ENCODE measurements at places on chromosomes 11 and 22.

DNA sequence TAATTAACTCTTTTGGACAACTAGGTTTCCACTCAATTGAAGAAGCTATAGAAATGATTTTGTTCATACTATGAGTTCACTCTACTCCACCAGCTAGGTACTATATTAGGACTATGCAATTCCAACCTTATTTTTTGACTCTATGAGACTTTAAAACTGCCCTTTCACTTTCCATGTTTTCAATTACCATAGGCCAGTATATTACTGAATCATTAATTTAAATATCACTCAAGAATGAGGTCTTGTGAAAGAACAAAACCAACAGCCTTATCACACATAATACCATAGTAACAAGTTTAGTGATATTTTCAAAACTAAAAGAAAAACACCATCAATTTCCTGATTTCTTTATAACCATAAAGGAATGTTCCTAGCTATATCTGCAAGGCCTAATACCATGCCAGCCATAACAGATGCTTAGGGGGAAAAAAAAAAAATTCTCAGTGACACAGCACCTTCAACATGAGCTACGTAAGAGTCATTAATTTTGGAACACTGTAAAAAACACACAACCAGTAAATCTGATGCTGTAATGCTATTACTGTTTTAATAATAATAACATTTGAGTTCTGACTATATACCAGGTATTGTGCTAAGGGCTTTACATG lies 6.1 kb downstream of the DCUN1D5 start:
- no peak for DNase-seq

GRCh38 chr11:117303646-117304315 lies 12.3 kb downstream of the BACE1 start:
- DNase-seq = no peak

- no peak for DNase-seq
Observed at GRCh38 chr11:124380585-124380984, 3.7 kb downstream of the OR8B2 start.

DNA sequence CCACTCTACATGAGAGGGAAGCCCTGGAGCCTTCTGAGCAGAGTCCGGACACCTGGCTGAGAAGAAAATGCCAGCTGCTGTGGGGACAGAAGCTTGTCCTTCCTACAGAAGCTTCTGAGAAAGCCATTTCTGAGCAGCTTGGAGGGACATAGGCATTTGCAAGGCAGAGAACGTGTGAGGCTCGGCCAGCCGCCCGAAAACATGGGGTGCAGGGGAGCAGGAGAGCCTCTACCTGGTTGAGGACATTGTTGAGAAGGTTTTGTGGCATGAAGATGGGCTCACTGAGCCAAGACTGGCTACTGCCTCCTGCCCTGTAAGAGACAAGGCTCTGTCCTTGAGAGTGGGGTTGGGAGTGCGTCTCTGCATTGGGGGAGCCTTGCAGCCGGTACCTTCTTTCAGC lies 25.3 kb downstream of the SAMM50 start:
- no peak for DNase-seq

DNA sequence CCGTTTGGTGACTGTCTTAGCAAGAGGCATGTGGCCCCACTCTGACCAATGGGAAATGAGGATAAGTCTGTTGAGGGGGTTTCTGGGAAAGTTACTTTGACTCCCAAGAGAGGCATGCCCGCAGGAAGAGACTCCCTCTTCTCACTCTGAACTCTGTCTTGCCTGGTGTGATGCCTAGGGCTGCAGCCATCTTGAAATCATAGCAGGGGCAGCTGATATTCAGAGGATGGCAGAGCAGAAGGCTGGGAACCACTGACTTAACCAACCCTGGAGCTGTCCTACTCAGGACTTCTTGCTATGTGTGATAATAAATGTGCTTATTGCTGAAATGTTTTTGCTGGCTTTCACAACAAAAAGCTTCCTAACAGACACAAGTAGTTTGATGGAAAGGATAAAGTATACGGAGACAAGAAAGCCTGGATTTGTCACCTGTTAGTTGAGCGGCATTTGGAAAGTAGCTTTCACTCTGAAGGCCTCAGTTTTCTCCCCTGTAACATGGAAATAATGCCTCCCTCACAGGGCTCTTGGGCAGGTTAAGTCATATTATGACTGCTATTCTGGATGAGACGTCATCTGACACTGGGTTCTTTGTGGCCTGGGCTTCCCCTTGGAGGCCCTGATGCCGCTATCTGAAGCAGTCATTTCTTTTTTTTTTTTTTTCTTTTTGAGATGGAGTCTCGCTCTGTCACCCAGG lies 128.5 kb downstream of the CEP164 start:
- DNase-seq = no peak

DNA sequence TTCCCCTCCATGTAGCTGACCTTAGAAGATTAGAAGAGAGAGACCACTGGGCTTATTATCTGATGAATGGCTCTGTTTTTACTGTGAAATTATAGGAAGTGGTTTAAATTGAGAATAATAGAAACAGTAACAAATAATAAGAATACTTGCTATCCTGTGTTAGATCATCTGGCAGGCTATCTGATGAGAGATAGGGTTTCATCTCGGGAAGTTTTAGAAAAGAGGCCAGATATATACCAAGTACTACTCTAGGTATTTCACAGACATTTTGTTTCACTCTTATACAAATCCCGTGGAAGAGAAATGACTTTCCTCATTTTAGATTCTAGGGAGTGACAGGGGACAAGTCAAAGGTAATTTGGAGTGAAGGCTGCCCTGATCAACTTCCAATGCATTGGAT lies 198.4 kb downstream of the MAML2 start:
- no peak for DNase-seq

GRCh38 chr22:50102946-50103345 lies 13.1 kb downstream of the MOV10L1 start:
- DNase-seq = peak; percentile 23

- DNase-seq = no peak
Observed at GRCh38 chr11:80441821-80442220, 1001.0 kb upstream of the TENM4 start.

DNA sequence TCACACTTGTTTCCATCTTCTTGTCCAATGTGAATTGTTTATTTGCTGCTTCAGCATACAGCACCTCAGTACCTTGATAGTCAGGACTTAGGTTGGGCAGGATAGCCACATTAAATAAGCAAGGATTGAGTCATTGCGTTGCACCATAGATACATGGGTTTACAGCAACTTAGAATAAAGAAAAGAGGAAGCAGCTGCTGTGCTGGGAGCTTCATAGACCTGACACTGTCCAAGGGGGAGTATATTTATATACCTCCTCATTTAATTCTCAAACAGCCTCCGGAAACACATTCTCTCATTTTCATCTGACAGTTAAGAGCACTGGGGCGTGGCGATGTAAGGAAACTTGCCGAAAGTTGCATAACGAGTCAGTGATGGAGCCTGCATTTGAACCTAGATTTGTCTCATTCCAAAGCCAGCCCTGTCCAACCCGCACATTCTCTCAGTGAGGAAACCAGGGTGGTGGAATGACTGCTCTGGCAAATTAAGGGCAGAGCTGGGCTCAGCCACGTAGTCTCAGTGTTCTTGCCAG lies 42.2 kb downstream of the UBASH3B start:
- no peak for DNase-seq

DNA sequence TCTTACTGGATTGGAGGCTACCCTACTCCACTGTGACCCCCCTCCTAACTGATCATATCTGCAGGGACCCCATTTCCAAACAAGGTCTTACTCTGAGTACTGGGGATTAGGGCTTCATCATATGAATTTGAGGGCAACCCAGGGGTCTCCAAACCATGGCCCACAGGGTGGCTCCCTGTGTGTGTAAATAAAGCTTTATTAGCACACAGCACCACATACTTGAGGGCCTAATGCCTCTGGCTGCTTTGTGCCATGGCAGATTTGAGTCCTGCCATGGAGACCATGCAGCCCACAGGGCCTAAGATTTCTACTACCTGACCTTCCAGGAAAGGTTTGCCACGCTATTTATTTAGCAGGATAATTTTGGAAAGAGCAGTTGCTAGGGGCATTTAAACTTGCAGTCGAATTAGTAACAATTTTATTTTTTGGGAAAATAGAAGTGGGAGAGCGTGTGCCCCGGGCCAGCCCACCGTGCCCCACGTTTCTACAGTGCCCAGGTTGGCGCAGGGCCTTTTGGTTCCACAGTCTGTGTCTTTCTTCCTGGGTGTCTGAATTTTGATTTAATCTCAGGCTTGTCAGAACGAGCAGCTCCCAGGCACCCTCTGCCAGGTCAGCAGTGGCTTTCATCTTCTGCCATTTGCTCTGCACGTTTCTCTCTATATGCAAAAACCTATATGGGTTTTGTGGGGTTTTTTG lies 92.3 kb downstream of the KCNQ1 start:
- DNase-seq = no peak

- no peak for DNase-seq
Observed at GRCh38 chr11:113849713-113850112, 25.7 kb downstream of the USP28 start.

GRCh38 chr11:111349191-111349695 lies 29.8 kb downstream of the POU2AF1 start:
- no peak for DNase-seq

- peak; percentile 19 for DNase-seq
Observed at GRCh38 chr11:132177106-132177505, 806.7 kb downstream of the NTM start.

DNA sequence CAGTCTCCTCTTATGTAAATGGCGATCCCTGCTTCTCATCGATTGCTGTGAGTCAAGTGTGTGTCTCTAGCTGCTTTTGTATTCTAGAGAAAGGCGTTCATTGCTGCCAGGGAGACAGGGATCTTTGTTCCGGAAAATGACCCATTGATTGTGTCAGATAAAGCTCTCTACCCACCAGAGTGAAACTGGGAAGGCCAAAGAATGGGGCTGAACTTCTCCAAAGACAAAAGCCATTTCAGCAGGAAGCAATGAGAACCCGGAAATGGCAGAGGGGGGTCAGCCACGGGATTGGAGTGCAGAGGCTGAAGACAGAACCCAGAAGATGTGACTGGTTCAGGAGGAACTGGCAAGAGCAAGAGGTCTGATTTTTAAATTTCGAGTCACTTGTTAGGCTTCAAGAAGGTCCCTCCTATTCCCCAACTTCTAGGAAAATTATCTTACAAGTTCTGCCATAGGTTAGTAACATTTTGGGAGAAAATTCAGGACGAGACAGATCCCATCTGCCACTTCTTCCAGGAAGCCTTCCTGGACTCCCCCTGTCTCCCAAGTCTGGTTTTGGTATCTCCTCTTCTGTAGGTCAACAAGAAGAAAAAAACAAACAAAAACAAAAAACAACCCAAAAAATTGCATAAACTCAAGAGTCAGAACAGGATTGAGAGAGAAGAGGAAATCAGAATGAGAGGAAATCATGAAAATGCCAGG lies 110.6 kb downstream of the NECTIN1 start:
- DNase-seq = peak; percentile 83

DNA sequence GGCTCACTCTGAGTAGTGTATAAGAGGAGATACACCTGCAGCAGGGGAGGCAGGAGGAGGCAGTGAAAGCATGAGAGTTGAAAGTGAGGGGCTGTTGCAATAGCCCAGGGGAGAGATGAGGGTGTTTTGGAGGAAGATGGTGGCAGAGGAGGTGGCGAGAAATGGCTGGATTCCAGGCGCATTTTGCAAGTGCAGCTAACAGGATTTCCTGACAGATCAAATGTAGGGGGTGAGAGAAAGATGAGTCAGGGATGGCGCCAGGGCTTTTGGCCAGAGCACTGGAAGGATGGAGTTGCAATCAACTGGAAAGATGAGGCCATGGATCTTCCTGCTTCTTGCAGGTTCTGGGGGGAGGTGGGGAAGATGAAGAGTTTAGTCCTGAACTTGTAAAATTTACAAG lies 16.8 kb upstream of the TSPAN18 start:
- DNase-seq = no peak

DNA sequence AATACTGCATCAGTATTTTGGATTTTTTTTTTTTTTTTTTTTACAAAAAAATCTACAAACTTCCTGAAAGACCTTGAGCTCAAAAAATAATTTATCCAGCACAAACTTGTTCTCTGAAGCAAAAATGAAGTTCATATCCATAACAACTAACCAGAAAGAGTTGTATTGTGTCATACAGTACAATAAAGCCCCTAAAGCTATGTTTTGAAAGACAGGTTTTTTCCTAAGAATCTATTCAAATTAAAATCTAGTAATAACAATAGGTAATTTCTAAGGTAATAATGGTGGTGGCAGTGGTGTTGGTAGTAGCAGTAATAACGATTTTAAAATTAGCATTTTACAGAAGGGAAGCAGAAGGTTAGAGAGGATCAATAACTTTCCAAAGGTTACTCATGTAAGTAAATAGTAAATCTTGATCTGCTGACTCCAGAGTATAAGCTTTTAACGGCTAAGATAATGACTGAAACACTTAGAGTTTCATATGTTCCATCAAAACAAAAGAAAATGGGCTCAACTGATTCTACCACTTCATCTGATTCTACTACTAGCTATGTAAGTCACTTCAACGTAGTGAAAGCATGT lies 53.3 kb upstream of the GAB2 start:
- DNase-seq = no peak

DNA sequence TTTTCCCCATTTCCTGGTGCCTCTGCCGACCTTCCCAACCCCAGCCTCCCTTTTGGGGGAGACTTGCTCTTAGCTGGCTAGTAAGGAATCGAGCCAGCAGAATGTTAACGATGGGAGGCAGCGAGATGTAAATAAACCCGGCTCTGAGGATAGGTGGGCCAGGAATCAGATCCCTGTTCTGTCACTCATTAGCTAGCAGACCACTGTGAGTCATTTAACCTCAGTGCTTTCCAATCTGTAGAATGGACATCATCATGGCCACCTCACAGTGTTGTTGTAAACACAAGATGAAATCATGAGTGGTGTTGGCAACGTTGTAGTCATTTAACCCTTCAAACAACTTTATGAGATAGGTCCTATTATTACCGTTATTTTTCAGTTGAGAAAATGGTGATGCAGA lies 208.6 kb downstream of the KIRREL3 start:
- DNase-seq = no peak

- DNase-seq = no peak
Observed at GRCh38 chr11:67371911-67372320, 1.5 kb downstream of the CLCF1 start.

- no peak for DNase-seq
Observed at GRCh38 chr11:1927026-1927847, 7.7 kb downstream of the TNNT3 start.

DNA sequence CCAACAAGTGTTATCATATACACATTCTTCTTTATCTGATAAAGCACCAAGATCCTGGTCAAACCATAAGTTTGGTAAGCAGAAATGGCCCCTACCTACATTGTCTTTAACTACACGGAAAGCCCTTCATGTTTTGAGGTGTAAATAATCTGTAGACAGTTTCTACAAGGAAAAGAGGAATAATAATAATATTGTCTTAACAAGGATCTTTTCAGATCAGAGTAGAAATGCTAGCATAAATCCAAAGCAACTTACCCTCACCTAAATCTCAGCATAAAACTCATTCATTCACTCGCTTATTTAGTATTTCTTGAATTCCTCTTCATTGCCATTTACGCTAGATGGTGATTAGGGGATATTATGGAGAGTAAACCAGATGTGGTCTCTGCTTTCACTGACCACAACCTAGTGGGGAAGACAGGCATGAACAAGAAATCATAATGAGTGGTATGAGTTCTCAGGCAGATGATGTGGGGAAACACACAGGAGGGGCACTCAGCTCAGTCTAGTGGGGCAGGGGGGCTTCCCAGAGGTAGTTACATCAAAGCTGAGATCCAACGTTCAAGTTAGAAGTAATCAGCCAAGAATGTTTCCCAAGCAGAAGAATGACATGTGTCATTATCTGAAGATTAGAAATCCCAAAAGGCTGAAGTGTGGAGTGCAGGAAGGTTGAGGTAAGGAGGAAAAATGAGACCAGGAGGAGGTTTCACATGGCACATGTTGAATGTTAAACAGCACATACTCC lies 65.4 kb upstream of the ZC3H12C start:
- DNase-seq = no peak
